ENCODE measurements at places on chromosomes 12 and 14.

DNA sequence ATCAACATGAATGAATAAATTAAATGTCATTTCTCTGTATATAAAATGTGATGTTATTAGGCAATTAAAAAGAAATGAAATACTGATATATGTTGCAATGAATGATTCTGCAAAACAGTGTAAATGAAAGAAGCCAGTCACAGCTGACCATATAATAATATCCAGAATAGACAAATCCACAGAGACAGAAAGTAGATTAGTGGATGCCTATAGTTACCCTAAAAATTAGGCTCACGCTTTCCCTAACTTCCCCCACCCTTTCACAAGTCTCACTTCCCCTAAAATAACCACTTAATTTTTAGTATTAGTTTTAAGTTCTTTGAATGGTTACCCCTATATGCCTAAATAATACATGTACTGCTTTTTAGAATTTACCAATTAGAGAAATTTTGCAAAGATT is 348.9 kb upstream of the FAR2 start:
- no peak for DNase-seq

- DNase-seq, result no peak
These were observed 30.1 kb upstream of the CLEC14A start for GRCh38 chr14:38285962-38286361.

DNA sequence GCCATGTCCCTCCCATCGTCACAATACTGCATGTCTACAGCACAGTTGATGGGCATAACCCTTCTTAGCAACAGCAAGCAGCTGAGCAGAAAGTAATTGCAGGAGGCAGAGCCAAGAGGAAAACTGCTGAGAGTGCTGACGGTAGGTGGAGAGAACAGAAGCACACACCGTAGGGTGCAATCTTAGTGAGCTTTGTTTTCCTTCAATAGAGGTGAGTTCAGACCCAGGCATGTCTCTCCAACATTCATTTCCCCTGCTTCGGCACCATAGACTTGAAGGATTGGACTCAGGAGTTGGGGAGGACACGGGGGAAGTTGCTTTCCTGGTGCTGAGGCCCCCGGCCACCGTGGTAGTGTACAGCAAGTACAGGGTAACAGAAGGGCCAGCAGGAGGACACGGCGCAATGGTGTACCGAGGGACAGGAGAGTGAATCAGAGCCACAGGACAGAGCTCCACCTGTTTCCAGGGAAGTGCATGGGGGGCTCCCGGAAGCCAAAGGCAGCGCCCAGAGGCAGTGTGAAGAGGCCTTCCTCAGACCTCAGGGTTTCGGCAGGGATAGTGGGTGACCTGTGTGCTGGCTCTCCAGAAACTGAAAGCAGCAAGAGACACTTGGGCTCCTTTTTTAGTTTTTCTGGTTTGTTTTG is 36.3 kb upstream of the SINHCAF start:
- DNase-seq, result no peak

DNA sequence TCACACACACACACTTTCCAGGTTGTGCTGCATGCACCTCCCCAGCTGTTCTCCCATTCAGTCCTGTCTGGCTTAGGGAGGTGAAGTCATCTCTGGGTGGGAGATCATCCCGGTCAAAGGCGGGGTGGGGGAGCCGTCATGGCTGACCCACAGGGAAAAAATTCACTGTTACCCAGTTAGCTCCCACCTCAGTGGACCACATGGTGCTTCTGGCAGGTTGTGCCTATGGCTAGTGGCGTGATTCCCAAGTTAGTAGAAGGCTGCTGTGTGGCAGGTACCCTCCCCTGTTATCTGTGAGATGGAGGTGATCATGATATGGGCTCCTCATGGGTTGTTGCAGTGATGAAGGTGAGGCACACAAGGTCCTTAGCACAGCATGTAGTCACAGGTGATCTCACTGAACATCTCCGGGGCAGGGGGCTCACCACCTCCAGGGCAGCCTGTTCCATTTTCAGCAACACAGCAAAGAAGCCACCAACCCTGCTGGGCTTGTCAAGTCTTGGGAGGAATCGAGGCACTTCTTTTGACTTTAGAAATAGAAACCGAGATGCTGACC is 154.9 kb upstream of the CCND2 start:
- no peak for DNase-seq

DNA sequence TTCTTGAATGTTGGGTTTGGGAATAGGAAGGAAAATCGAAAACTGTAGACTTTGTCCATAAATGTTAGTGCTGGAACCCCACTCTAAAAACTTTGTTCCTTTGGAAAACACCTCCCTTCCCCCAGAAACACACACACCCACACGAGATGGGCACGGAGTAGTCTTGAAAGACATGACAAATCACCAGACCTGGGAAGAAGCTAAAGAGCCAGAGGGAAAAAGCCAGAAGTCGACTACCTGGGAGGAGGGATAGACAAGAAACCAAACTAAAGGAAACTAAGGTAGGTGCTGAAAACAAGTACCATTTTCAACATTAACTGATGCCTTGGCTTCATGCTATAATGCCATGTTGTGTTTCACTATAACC is 925 bp upstream of the NANOG start:
- no peak for DNase-seq

- no peak for DNase-seq
These were observed at the start of gene NPC2 for GRCh38 chr14:74492776-74493342. Gene NPC2 (minus strand): TSS chr14:74493305. CDS start chr14:74493274, 31 bp downstream.

Data from T1000 (cell line).